ENCODE measurements at places on chromosomes 12 and 14. TPM values are rescaled to one million over a fixed set of nuclear protein-coding genes. Genes with fewer than 3 reads are reported as not detected.
A peak's percentile ranks its signal among the peaks of the same experiment; 100 is the strongest.

GRCh38 chr12:91988086-91988923 is 157.3 kb downstream of the BTG1 start:
- no peak for DNase-seq

Gene KRT6A
- not detected for polyA plus RNA-seq

Gene DNAH10
- polyA plus RNA-seq, result 8.6 TPM

DNA sequence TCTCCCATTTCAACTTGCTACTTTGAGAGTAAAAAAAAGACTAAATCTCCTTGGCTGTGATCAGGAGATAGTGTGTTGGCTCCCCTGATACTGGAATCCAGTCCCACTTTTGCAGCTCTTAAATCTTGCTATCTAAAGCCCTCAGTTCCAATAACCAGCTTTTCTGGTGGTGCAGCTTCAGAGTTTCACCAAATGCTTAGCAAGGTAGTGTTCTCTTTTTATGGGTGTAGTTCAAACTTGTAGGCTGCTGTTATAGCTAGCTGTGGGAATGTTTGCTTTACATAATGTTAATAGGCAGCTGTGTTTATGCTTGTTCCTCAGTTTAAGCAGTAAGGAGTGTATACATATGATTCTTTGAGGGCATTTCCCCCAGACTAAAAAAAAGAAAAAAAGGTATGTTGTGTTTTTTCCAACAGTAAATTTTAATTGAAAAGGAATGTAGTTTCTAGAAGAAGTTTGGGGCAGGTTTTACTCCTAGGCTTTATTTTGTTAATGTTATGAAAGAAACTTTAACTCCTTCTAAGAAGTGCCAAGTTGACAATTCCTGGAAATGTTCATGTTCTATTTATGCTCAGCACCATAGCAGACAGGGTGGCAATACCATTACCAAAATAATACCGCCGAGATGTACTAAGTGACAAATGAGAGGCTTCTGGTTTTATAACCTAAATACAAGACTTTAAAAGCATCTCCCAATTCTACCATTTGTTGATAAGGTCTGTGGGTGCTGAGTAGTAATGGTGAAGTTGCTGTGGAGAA is 12.1 kb downstream of the CRADD start:
- peak; percentile 59 for DNase-seq

Gene ST8SIA1
- 0.26 TPM for polyA plus RNA-seq

- DNase-seq, result no peak
These were observed 109.4 kb upstream of the GARIN2 start for GRCh38 chr14:67079846-67080245.

Gene OR6C68
- not detected for polyA plus RNA-seq

Gene OTUB2
- polyA plus RNA-seq, result 2.1 TPM

GRCh38 chr12:24977711-24978110 is 28.8 kb upstream of the BCAT1 start:
- no peak for DNase-seq

- DNase-seq, result no peak
These were observed 1.8 kb upstream of the MIS18BP1 start for GRCh38 chr14:45254771-45255170.

- no peak for DNase-seq
These were observed 93.2 kb downstream of the DACT1 start for GRCh38 chr14:58730792-58731464.

- DNase-seq, result peak; percentile 33
These were observed 99.7 kb downstream of the ZFP36L1 start for GRCh38 chr14:68692916-68693771.

DNA sequence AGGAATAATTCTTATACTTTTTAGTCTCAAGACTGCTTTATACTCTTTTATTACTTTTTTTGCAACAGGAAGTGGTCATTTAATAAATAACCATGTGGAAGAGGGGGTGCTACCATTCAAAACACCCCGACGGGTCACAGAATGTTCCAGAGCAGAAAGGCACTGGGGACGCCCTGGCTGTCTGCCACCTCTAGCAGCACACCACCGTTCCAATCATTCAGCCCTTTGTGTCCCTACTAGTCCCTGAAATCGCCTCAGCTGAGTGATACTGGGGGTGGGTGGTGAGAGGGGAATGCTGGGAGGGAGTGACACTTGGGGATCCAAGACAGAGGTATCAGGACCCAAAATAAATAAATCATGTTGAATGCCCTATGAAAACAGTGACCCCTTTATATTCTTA is 52.4 kb downstream of the MON2 start:
- no peak for DNase-seq

GRCh38 chr12:121811434-121812319 is 7.9 kb downstream of the SETD1B start:
- DNase-seq, result no peak

Gene SLC17A8
- not detected for polyA plus RNA-seq

- no peak for DNase-seq
These were observed 13.2 kb upstream of the RXYLT1 start for GRCh38 chr12:63766498-63766897.

Gene LRTM2
- polyA plus RNA-seq, result not detected

Gene HIF1A
- 262 TPM for polyA plus RNA-seq

GRCh38 chr12:53972152-53972702 is 699 bp upstream of the HOXC11 start:
- DNase-seq, result no peak

DNA sequence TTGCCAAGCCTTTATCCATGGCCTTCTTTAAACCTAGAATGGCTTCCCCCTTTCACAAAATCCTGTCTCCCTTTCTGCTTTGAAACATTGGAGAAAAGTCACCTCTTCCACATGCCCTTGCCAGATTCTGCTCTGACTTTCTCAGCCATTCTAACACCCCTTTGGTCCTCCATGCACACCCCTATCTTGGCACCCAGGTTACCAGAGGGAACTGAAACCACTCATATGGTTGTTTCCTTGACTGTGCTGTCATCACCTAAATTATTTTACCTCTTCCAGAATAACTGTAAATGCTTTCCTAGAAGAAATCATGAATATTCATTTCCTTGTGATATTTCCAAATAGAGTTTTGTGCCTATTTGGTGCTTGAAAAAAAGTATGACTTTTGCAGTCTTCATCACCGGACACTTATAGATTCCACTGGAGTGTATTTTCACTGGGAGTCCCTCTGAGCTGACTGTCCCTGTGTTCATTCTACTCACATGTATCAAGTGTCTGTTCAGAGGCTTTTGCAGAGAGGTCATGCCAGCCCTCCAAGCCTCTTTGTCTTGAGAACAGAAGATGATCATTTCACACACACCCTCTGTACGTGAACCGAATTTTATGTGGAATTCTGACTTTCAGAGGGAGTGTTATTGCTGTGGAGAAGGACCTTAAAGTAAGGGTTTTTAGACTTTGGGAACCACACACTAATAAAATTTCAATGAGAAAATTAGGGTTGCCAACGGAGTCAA is 74.1 kb downstream of the PLXNC1 start:
- DNase-seq, result no peak

DNA sequence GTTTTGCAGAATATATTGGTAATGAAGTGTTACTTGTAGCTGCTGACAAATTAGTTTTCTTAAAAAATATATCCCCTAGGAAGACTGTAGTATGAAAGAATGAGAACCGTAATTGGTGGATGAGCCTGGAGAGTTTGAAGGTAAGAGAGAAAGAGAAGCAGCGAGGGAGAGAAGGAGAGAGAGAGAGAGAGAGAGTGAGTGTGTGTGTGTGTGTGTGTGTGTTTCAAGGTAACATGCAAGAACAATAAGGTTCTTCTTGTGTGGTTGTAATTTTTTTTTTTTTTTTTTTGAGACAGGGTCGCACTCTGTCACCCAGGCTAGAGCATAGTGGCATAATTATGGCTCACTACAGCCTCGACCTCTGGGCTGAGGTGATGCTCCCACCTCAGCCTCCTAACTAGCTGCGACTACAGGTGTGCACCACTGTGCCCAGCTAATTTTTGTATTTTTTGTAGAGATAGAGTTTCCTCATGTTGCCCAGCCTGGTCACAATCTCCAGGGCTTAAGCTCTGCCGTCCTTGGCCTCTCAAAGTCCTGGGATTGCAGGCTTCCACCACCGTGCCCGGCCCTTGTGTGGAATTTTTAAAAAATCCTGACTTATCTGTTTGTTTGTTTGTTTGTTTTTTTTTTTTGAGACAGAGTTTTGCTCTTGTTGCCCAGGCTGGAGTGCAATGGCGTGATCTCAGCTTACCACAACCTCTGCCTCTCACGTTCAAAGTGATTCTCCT is 73.7 kb downstream of the RASSF3 start:
- no peak for DNase-seq
